Jurkat, Clone E6-1 (cell line): ENCODE measurements at places on chromosomes 13 and 19.

DNA sequence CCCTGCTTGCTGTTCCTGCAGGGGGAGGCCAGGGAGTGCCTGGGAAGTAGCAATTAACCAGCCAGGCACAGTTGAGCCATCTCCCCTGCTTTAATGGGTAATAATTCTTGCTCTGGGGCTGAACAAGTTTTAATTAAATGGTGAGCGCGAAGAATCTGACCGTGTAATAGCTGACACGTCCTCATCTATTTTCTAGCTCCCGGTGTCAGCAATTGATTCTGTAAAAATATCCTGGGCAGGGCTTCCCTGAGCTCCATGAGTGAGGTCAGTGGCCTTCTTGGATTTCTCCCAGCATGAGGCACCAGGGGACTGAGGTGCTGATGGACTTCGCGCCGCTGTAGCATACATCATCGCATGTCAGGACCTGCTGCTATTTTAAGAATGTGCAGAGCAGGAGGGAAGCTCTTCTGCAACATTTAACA is 26.9 kb downstream of the SIPA1L3 start:
- DNase-seq: no peak

GRCh38 chr19:48613024-48613851 is 1.6 kb downstream of the FAM83E start:
- no peak for DNase-seq

DNA sequence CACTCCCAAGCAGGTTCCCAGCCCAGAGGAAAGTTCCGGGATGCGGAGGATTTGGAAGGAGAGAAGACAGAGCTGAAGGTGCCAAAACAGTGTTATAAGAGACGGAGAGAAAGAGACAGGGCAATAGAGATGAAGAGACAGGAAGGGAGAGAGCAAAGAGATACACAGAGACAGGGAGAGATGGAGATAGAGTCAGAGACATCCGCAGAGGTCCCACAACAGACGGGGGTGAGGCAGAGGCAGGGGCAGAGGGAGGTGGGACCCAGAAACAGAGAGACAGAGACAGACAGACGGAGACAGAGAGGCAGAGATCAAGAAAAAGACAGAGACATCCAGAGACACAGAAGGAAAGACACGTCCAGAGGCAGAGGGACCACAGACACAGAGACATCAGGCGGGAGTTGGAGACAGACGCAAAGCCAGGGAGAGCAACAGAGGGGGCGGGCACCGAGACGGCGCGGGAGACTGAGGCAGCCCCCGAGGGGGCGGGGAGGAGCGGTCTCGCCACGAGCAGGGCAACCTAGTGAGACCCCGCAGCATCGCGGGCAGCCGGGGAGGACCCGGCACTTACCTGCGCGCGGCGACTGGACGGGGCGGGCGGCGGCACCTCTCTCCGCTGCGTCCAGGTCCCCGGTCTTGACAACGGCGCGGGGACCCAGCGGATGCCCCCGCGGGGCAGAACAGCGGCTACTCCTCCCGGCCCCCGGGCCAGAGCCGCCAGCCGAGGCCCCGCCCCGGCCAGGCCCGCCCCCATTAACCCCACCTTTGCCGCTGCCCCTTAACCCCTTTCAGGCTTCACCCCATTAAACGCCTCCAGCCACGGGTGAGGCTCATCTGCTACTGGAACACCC is at the start of gene GPR4:
Gene GPR4, minus strand, starts transcription at position 689 of the 851 bp plus-strand sequence. CDS start 10,346 bp downstream, outside the sequence.
- no peak for DNase-seq

GRCh38 chr13:106100171-106100919 is 435.1 kb downstream of the EFNB2 start:
- DNase-seq: no peak

DNA sequence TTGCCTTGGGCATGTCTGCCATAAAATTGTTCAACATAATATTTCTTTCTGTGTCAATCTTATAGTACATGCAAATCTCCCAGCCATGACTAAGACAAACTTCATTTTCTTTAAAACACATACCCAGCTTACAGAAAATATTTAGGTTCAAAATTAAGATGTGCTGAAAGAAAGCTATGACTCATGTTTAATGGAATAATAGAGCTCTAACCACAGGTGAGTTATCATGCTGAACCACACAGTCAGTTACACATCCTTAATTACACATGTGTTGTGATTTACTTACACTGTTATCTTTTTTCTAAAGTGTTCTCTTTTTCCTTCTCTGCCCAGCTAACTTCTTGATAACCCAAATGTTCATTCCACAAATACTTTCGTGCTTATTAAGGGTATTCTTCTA is 1831.2 kb downstream of the OLFM4 start:
- DNase-seq: no peak

GRCh38 chr13:100525453-100526317 is 62.9 kb downstream of the GGACT start:
- no peak for DNase-seq

DNA sequence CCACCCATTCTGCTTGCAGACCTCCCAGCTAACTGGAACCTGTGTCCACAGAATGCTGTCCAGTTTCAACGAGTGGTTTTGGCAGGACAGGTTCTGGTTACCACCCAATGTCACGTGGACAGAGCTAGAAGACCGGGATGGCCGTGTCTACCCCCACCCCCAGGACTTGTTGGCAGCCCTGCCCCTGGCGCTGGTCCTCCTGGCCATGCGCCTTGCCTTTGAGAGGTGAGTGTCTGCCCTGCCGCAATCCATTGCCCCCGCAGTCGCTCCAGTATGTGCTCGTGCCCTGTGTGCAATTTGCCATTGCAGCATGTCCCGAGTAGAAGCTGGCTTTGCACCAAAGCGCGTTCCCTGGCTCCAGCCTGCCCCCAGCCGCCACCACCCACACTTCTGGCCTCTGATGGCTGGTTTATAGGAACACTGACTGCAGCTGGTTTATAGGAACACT is 41.9 kb downstream of the CERS4 start:
- no peak for DNase-seq
